Stromal cell of bone marrow (primary cell): ENCODE measurements at places on chromosomes 12 and 14.

DNA sequence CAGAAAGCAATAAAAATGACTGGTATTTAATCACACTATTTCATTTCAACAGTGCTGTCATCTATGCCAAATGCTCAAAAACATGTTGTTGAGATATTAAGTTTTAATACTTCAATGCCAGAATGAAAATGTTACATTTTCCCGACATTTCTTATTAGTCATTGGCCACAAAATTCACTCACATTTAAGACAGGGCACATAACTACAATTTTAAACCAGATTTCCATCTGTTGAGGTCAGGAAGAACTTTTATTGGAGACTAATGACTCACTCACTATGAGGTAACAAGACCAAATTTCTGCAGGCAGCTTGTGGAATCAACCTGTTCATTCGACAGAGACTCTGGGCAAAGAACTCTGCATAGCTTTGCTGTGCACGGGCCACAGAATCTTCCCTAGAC, 36.8 kb downstream of the PPTC7 start:
- DNase-seq: peak; percentile 80

DNA sequence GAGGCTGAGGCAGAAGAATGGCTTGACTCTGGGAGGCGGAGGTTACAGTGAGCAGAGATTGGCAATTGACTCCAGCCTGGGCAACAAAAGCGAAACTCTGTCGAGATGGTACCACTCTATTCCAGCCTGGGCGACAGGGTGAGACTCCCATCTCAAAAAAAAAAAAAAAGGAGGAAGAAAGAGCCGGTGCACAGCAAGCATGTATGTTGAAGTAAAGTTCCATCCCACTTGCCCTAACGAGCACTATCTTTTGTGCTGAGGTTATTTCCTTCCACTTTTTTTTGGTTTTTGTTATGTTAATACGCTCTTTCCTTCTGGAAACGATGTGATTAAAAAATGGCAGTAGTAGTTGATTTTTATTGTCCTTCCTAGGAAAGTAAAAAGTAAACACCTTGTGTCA, 19.5 kb upstream of the GOLGA5 start:
- no peak for DNase-seq

GRCh38 chr14:62015945-62016344, 253.7 kb downstream of the SNAPC1 start:
- DNase-seq: no peak

- no peak for DNase-seq
These were observed 143.8 kb upstream of the SLC38A2 start for GRCh38 chr12:46516238-46516932.

DNA sequence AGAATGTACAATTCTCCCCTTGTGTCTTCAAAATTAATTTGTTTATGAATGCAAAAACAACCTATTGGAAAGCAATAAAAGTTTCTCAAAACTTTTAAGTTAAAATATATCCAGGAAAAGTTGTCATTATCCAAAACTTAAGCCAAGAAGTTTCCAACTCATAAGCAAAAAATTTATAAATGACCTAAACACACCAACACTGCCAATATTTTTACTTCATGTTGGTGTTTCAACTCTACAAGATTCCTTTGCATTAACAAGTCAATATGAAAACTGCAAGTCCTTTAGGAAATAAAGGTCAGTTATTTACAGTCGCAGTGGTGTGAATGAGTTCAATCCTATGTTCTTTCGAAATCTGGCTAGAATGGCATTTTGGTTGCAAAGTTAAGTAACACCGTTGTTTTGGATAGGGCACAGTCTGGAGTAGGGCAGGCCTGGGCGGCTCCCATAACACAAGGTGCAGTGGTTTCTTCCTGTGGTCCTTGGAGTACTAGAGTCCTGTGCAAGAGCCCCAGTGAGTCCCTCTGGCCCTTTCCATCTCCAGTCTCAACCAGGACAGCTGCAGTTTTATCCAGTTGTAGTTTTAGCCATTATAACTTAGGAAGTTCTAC, 151.4 kb downstream of the MED13L start:
- DNase-seq: no peak

DNA sequence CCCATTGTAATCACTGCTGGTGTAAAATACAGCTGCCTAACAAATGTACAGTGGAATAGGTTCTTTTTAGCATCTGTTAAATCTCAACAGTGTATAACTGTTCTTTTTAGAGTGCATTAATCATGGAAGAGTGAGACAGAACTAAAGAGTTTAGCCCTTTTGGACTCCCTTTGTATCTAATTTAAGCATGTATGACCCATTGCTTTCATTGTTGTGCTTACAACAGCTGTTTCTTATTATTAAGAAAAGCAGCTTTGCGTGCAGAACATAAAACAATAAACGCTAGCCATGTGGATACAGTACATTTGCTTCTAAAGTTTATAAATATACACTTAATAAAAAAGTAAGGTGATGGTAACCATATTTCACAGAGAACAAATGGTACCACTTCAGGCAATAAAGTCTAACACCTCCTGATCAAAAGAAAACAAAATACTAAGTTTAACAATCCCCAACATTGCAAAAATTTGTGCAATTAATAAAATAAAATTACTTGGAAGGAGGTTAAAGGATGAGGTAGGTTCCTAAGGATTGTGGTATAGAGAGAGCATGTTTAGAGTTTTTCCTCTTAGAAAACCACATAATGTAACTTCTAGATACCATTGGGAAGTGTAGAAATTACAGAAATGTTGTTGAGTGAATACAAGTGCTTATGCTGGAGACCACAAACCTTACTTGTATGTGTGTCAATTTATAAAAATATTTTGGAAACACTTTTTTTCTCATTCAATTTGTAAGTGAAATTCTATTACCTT, 448.7 kb downstream of the SLC6A15 start:
- no peak for DNase-seq

DNA sequence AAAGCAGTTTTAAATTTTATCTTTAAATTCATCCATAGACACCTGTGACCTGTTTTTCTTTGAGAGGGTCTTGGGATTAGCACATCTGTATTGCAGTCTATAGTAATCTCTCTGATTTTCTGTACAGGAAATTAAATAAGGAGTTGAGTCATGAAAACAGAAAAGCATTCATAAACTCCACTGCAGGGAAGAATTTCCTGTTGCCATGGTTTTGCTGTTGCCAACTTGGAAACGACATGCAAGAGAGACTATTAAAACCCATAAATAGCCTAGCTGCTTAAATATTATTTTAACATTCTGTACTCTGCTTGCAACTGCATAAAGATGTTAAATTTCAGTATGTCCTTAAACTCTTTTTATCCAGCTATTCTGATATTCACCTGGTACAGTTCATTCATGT, 281.0 kb upstream of the RGS6 start:
- DNase-seq: peak; percentile 94

DNA sequence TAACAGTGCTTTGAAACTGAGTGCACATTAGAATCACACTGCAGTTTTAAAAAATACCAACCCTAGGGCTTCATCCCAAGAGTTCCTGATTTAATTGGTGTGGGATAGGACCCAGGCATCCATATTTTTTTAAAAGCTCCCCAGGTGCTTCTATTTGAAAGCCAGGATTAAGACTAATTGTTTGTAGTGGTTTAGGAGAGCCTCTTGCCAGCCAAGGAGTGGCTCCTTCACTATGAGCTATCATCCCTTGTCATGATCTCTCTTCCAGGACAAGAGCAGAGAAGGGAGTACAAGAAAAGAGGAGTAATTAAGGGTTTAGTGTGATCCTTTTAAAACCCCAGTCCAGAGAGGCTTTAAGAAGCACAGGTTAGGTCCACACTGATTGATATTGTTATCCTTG, 178.0 kb downstream of the CAND1 start:
- DNase-seq: no peak

DNA sequence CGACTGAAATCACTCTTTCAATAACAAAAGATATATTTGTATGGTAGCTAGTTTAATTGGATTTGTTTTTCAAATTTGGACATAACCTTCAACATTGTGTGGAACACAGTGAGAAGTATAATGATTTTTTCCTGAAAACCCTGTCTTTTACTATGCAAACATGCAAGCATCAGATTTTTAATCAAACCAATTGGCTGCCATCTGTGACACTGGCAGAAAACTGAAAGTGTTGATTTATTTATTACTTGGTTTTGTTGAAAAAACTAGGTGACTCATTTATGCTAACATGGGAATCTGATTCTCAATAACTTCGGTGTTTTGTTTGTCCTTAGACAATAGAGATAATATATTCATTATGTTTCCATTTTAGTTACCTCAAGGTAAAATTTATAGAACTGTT, 82.0 kb downstream of the NTS start:
- no peak for DNase-seq

DNA sequence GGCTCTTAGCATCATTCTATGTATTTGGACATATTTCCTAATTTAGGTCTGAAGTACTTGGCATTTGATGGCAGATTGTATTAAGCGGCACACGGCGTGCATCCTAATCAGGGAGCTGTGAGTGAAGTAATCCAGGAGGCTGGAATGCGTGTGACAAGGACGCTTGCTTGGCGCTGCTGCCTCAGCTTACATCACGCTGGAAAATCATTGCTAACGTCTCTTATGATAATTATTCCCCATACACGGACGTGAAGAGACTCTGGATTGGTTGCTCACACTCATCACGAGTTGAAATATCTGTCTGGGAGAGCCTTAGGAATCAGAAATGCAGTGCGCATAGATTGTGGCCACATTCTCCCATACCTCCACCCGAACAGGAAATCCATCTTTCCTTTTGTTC, 85.3 kb downstream of the FBXW8 start:
- no peak for DNase-seq

- no peak for DNase-seq
These were observed 170.0 kb downstream of the PLCZ1 start for GRCh38 chr12:18567787-18568186.

GRCh38 chr12:123602651-123603195, 824 bp downstream of the DDX55 start:
- no peak for DNase-seq

- DNase-seq: no peak
These were observed 116.4 kb upstream of the ATF1 start for GRCh38 chr12:50647479-50647878.

DNA sequence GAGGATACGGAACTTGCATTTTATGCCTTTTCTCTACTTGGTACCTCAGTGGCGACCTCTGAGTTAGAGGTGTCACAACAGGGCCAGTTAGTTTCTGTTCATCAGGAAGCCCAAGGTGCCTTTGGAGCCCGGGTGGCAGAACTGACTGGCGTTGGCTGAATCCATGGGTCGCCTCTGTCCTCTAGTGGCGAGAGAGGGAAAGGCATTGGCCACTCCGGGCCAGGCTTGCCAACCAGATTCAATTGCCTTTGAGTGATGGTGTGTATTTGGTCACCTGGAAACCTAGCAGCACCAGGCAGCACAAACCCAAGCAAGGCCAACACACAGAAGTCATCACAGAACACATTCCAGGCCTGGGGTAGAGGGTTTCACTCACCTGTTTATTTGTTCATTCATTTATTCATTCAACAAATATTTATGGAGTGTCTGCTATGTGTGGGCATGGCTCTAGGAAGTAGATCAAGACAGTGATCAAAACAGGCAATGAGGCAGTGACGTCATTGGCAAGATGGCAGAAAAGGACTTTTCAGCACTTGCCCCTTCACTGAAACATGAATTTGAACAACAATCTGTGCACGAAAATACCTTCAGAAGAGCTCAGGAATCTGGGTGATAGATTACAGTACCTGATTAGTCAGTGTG, 40.5 kb upstream of the KCNA5 start:
- peak; percentile 36 for DNase-seq

DNA sequence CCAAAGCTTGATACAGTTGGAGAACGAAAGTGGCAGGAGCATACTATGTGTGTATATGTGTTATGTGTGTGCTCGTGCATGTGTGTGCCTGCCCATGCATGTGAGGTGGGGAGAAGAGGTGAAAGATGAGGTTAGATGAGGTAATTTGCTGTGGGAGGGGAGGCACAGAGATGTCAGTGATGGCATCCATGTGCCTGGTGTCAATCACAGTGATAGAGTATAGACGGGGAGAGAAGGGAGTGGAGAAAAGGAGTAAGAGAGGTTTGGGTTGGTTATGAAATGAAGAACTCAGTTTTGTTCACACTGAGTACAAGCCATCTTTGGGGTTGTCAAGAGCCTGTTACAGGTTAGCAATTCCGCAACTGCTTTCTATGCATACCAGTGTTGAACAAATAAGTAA, 14.6 kb upstream of the NYNRIN start:
- DNase-seq: no peak

DNA sequence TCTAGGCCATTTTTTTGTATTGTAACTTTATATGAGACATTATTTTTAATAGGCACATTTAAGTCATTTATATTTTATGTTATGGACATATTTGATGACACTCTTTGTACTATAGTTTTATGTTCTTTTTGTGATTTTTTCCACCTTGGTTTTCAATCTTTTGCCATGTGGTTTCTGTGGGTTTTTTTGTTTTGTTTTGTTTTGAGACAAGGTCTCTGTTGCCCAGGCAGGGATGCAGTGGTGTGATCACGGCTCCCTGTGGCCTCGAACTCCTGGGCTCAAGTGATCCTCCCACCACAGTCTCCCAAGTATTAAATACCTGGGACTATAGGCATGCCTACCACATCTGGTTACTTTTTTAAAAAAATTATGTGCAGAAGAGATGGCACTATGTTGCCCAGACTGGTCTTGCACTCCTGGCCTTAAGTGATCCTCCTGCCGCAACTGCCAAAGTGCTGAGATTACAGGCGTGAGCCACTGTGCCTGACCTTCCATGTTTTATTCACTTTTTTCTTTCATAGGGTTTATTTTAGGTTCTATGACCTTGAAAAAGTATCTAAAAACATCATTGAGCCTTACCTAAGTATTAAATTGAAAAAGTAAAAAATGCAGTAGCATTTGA, 16.3 kb downstream of the MSRB3 start:
- DNase-seq: no peak

DNA sequence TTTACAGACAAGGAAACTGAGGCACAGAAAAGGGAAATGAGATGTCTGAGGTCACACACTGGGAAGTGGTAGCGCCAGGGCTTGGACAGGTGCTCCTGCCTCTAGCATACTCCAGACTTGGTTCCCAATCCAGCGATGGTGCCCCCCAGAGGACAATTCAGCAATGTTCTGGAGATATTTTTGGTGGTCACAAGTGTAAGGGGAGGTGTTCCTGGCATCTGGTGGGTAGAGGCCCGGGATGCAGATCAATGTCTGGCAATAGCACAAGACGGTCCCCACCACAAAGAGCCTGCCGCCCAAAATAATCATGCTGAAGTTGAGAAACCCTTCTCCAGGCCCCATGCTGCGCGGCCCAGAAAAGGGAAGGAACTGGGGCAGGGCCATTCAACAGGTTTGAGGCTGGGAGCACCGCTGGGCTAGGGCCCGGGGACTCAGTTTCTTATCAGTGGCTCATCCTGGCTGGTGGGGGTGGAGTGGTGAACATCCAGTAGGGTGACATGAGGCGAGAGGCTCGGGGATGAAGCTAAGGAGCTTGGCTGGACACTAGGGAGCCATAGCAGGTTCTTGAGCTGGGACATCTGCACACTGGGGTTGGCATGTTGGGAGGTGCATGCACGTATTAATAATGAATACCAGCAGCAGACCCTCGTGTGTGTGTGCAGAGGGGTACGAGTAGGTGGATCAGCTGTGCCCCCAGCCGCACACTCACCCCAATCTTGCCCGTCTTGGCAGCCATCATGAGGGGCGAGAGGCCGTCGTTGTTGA, 35.1 kb downstream of the TRPV4 start:
- DNase-seq: no peak
